ENCODE measurements at places on chromosomes 5 and 9.

- no peak for DNase-seq
Observed at GRCh38 chr5:128436749-128437188, 101.3 kb downstream of the FBN2 start.

- no peak for DNase-seq
Observed at GRCh38 chr9:121399126-121399882, 29.3 kb upstream of the STOM start.

- no peak for DNase-seq
Observed at GRCh38 chr9:128109050-128109709, 18.3 kb downstream of the PTGES2 start.

GRCh38 chr5:15516486-15516885 is 16.5 kb downstream of the FBXL7 start:
- DNase-seq: no peak

GRCh38 chr5:1983401-1983800 is 100.7 kb upstream of the IRX4 start:
- no peak for DNase-seq

DNA sequence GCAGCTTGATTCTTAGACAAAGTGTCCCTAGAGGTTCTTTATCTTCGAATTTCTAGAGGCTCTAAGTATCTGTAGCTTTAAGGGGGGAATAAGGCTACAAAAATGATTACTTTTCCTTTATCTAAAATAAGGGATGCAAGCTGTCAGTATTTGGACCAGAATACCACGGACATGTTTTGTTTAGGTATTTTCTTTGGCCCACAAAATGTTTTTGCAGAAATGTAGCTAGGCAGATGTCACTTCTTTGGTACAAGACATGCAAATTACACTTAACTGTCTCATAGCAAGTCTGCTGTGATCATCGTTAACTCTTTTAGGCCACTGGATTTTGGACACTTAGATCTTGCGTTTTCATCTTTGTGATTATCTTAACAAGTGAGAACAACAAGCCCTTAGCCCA is 2.5 kb downstream of the SPINK7 start:
- no peak for DNase-seq

- DNase-seq: no peak
Observed at GRCh38 chr5:109038209-109038840, 290.6 kb downstream of the FER start.

- peak; percentile 67 for DNase-seq
Observed at GRCh38 chr9:76374783-76375559, 19.3 kb downstream of the RFK start.

- peak; percentile 98 for DNase-seq
Observed at GRCh38 chr9:121598965-121599871, 52.2 kb upstream of the DAB2IP start.

DNA sequence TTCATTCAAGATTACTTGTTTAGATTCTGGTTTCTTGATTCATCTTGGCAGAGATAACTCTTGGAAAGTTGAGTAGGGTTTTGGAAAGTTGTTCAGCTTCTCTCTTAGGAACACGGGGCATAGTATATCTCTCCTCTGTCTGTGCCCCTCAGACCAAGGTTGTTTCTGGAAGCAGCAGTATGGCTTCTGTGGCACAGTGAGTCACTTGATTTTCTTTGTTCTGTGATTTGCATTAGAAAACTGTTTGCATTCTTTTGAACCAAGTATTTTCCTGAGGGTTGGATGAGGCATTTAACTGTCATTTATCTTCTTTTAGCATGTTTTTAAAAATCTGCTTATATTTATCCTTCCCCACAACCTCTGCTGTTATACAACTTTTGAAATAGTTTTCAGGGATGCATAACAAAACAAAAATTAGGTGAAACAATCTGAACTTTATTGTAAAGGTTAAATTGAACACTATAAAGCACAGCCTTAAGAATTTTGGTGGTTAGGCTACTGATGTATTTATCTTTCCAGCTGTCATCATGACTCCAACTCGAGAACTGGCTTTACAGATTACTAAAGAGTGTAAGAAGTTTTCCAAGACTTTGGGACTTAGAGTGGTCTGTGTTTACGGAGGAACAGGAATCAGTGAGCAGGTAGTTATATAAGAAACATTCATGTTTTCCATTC is 26.5 kb downstream of the DDX46 start:
- DNase-seq: peak; percentile 31

- DNase-seq: peak; percentile 29
Observed at GRCh38 chr5:65120371-65120967, 351.7 kb downstream of the CWC27 start.

GRCh38 chr5:135329913-135330797 is 68.9 kb downstream of the MACROH2A1 start:
- no peak for DNase-seq

GRCh38 chr5:121378046-121378445 is 473.6 kb upstream of the FTMT start:
- no peak for DNase-seq

GRCh38 chr5:142428773-142429473 is 104.1 kb upstream of the SPRY4 start:
- DNase-seq: no peak

GRCh38 chr9:119818726-119819435 is 449.6 kb upstream of the BRINP1 start:
- DNase-seq: no peak

- DNase-seq: no peak
Observed at GRCh38 chr5:2143088-2143487, 260.4 kb upstream of the IRX4 start.

DNA sequence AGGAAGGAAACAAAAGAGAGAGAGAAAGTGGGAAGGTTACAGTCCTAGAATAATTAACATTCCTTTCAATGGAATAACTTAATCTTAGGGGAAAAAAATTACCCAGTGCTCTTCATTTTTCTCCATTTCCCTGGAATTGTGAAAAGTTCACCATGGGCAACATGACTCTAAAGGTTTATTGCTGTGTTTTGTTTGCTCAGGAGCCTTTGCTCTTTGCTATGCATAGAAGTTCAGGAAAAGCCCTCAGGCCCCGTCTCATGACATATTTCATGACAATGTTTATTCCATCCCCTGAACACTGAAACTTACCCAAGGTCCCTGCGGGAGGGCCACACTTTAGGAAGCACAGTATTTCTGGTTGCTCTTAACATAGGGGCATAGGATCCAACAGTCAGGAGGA is 9.8 kb upstream of the CTSL start:
- DNase-seq: no peak

- peak; percentile 32 for DNase-seq
Observed at GRCh38 chr9:111621895-111622480, 9.1 kb upstream of the DNAJC25 start.

DNA sequence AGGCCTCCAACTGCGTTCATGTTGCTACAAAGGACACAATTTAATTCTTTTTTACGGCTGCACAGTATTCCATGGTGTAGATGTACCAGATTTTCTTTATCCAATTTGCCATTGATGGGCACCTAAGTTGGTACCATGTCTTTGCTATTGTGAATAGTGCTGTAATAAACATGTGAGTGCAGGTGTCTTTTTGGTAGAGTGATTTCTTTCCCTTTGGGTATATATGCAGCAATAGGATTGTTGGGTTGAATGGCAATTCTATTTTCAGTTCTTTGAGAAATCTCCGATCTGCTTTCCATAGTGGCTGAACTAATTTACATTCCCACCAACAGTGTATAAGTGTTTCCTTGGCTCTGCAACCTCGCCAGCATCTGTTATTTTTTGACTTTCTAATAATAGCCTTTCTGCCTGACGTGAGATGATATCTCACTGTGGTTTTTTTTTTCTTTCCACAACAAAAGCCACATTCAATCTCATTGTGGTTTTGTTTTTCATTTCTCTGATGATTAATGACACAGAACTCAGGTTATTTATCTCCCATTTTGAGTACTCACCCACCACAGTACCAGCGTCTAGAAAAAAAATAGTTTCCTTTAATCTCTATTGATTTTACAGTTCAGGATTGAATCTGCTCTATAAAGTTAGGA is 21.9 kb downstream of the ARRDC3 start:
- DNase-seq: no peak

GRCh38 chr9:69429281-69429680 is 104.3 kb downstream of the ENTREP1 start:
- DNase-seq: no peak

DNA sequence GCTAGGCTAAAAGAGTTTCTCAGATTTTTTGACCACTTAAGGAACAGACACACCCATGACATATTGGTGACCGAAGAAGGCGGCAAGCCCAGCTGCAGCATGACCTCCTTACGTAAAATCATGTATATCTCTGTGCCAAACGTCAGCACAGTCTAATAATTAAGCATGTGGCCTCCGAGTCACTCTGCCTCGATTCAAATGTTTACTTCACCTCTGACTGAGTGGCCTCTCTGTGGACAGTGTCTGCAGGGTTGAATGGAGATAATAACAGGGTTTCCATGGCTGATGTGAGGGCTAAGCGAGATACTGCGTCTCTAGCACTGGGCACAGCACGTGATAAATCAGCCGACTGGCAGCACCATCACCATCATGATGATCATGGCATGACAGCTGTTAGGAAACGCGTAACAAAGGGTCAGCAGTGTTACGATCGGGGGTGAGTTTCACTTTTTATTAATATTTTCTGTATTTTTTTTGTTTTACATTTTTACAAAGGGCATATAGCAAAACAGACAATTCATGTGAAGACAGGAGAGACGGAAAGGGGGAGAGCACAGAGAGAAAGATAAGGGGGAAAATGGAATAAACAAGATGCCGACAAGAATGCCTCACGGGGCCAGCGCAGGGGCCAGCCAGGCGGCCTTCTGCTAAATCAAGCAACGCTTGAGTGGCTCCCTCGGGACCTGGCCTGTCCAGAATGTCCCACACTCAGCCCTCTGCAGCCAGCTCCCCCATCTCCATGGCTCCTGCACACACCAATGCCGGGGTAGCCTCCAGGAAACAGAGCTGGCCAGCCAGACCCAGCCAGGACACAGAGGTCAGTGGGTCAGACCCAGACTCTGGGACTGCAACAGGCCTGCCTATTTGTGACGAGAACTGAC is 60.3 kb downstream of the ADAMTS2 start:
- no peak for DNase-seq

- DNase-seq: no peak
Observed at GRCh38 chr5:27171761-27172261, 133.4 kb upstream of the CDH9 start.

DNA sequence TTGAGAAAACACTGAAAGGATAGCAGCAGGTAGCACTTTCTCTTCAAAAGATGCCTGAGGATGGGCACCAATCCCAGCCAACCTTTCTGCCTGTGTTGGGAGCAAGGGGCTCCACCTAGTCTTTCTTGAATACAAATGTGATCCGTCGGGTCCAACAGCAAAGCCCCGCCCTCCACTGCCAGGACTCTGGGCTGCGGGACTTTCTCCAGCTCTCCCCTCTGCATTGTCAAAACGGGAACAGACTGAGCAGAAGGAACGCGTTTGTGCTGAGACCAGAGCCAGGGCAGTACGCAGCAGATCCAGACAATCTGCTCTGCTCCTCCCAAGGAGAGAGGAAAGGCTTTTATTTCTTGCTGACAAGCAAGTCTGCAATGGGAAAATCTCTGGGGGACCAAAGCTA is 139.7 kb downstream of the SEC61B start:
- peak; percentile 52 for DNase-seq

DNA sequence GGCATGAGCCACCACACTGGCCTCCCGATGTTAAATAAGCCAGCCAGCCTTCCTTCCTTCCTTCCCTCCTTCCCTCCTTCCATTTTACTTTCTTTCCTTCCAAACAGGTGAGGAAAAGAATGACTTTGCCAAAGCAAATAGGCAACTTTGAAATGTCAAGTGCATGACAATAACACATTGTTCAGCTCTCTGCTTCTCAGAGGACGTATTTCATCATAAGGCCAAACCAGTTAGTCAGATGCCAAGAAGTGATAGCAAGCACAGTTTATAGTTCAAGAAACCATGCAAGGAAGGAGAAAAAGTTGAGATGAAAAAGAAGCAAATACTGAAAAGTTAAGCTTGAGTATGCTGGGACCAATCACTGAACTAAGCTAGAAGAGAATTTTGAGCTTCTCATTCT is 29.5 kb downstream of the POU4F3 start:
- no peak for DNase-seq

GRCh38 chr5:54520438-54520846 is 2.9 kb downstream of the SNX18 start:
- DNase-seq: no peak

- no peak for DNase-seq
Observed at GRCh38 chr5:33075731-33076130, 364.6 kb downstream of the NPR3 start.

DNA sequence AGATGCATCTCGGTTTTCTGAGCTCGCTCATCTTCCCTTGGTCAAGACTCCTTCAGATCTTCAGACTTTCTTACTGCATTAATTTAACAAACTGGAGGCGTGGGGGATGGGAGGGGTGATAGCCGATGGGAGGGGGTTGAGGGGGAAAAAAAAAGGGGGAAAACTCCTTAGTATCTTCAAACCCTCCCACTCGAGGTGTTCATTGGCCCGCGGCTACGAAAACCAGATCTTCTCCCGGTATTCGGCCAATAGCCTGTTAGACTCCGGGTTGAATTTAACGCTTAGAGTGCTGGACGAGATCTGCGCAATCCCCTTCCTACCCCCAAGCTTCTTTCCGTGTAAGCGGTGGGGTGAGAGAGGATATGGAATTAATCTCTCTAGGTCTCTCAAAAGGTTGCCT is 689 bp upstream of the GLRA1 start:
- DNase-seq: peak; percentile 81
